Fibroblast of skin of left quadriceps (primary cell): ENCODE measurements at places on chromosomes 2 and 18.

- DNase-seq, result peak; percentile 94
These were observed 378.8 kb downstream of the PTPRM start for GRCh38 chr18:7945882-7946281.

- DNase-seq, result peak; percentile 28
These were observed 358.5 kb downstream of the ALK start for GRCh38 chr2:29562896-29563295.

GRCh38 chr2:76506538-76506937, 795.8 kb upstream of the GCFC2 start:
- no peak for DNase-seq

GRCh38 chr18:38290229-38290628, 724.6 kb upstream of the CELF4 start:
- no peak for DNase-seq

DNA sequence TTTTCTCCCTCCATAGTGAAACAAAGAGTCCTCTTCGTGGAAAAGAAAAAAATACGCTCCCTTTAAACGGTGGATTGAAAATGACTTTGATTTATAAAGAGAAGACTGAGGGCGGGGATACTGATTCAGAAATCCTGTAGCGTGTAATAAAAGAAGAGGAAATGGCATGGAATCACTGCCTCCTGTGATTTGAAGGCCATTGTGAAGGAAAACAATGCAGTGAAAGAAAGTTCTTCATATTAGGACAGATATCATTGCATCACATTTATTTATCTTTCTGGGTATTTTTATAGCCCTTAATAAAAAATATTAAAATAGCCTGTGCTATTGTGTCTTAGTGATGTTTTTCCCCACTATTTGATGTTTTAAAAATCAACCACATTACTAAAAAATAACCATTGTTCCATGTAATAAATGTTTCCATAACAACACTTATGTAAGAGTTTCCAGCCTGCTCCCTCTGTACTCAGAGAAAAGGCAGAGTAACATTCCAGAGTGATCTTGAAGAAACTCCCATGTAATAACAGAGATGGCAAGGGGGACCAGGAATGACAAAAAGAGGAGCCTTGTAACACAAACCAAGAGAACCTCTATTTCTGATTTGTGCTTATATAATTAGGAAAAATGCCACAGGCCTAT, 8.0 kb downstream of the MRPL33 start:
- DNase-seq, result no peak

- no peak for DNase-seq
These were observed 50.6 kb upstream of the SPRED2 start for GRCh38 chr2:65482971-65483370.

DNA sequence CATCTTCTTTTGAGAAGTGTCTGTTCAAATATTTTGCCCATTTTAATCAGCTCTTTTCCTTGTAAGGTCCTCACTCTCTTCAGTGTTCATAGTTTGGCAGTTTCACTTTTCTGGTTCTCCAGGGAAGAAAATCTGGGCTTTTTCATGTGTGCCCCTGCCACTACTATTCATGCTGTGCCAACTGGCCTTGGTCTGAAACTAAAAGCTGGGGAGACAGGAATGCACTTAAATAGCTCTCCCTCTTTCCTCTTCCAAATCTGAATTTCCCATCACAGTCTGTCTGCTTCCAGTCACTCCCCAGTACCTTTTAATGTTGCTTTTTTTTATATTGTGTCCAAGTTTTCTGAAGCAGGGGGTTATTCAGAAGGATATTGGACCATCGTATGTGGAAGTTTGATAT, 574.3 kb upstream of the POU3F3 start:
- no peak for DNase-seq

GRCh38 chr2:106219813-106220212, 25.7 kb upstream of the UXS1 start:
- no peak for DNase-seq

- DNase-seq, result no peak
These were observed 17.6 kb upstream of the BOK start for GRCh38 chr2:241540771-241541561.

DNA sequence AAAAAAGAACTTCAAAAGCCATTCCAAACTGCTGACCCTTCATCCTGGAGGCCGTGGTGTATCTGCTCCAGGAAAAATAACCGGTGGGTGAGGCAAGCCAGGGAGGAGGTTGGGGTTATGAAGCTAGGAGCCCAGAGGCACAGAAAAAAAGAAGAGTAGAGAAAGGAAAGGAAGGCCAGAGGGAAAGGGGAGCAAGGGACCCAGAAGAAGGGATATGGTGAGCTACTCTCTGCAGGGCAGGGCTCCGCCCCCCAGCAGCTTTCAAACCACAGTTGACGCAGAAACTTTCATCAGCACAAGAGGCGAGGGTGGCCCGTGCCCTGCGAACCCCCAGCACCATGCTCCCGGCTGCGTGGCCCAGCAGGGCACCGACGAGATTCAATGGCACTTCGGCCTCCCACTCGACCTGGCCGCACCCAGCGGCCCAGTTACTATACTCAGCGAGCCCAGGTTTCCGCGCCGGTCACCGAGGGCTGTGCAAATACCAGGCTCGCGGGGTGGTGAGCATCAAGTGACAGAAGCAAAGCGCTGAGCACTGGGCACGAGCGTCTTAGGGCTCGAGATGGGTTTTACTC, 665 bp downstream of the MCM6 start:
- DNase-seq, result peak; percentile 12

- no peak for DNase-seq
These were observed 51.0 kb upstream of the EML4 start for GRCh38 chr2:42117923-42118753.

DNA sequence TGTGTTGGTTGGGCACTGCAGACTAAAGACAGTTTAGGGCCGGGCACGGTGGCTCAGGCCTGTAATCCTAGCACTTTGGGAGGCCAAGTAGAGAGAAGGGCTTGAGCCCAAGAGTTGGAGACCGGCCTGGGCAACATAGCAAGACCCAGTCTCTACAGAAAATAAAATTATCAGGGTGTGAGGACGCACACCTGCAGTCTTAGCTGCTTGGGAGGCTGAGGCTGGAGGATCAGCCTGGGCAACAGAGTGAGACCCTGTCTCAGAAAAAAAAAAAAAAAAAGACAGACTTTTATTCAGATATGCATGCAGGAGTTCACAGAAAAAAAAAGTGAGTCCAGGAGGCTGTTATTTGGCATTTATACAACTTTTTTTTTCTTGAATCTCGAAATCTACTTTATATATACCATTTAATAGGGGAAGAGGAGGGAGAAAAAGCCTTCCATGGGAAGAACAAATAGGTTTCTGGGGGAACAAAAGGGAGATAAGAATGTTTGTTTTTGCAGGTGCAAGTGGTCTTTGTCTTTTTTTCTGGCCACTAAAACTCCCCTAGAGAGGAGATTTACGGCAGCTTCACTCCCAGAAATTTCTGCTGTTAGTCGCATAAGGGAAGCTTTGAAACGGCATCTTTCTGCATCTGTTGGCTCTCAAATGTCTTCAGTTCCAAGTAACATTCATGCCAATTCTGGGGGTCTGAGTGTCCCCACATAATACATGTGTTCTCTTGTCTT, 4.1 kb upstream of the MSH6 start:
- no peak for DNase-seq

DNA sequence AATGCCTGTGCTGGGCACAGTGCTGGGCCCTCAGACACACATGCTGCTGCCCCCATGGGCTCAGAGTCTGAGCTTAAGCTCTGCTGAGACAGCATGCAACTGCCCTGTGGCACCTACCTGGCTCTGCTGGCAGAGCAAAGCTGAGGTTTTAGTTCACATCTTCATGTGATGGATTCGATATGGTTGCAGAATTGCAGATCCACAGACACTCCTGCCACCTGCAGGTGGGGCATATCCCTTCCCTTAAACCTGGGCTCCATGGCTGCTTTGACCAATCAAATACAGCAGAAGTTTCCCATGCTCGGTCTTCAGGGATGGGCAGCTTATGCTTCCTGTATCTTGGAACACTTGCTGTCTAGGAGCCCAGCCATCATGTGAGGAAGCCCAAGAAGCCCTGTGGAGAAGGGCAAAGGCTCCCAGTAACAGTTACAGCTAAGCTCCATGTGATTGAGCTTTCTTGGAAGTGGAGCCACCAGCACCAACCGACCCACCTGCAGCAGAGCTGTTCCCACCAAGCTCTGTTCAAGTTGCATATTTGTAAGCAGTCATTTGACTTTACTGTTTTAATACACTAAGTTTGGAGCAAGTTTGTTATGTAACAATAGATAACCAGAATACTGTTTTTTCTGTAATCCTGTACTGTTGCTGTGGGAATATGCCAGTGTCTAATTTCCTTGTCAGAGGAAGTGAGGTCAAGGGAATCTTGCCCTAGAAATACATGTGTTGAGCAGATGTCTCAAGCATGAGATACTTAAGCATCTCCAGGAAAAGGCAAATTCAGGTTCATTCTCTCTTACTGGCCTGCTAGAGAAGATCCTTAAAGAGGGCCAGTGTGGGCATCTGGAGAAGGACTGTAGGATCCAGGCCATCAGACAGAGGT, 79.3 kb downstream of the SH3RF3 start:
- DNase-seq, result peak; percentile 61
